ENCODE measurements at places on chromosomes 16 and 17.

DNA sequence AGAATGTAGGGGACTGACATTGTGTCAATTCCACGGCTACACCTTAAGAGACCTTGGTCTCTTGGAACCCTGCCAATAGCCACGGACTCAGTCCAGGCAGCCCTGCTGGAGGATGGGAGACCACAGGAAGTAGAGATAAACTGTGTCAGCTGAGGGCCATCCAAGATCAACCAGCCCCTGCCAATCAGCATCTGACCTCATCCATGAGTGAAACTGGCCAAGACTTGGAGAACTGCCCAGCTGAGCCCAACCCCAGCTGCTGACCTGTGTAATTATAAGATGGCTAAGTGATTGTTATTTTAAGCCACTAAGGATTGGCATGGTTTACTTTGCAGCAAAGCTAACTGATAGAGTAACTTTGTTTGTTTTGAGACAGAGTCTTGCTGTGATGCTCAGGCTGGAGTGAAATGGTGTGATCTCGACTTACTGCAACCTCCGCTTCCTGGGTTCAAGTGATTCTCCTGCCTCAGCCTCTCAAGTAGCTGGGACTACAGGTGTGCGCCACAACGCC, 13.3 kb upstream of the YWHAE start:
- DNase-seq: no peak

GRCh38 chr17:69734656-69735055, 320.2 kb downstream of the MAP2K6 start:
- no peak for DNase-seq

- no peak for DNase-seq
Observed at GRCh38 chr17:1890758-1891450, 61.1 kb downstream of the RPA1 start.

- no peak for DNase-seq
Observed at GRCh38 chr16:19481296-19481695, 40.6 kb downstream of the GDE1 start.

DNA sequence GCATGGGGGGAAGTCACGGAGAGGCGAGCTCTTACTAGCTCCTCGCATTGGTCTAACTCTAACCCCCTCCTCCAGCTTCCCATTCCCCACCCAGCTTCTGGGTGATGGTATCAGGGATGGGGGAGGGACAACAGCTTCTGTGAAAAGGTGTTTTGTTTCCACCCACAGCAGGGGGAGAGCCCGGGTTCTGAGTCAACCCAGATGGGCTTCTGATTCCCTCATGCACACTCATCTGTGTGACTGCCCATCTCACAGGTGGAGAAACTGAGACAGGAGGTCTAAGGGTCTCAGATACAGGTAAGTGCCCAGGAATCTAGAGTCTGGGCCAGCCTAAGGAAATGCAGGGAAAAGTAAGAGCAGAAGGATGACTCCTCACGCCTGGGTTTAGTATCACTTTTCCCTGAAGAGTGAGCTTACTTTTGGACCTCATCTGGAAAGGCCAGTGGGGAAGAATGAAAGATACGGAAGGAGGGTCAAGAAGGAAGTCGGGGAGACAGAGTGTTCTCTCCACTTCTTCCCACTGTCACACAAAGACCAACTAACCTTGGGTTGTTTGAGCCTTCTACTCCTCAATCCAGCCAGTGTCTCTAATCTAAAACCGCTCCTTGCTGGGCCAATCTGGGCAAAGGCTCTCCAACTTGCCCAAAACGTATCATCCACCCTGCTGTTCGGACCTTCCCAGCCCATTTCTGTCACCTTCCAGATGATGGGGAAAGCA, 3.1 kb upstream of the TLCD2 start:
- no peak for DNase-seq

- no peak for DNase-seq
Observed at GRCh38 chr17:5584383-5585286, at the start of gene NLRP1. TSS of gene NLRP1 (minus strand) at chr17:5584509. CDS start at chr17:5583957, 552 bp downstream.

GRCh38 chr17:63481488-63481870, 4.6 kb downstream of the ACE start:
- no peak for DNase-seq

DNA sequence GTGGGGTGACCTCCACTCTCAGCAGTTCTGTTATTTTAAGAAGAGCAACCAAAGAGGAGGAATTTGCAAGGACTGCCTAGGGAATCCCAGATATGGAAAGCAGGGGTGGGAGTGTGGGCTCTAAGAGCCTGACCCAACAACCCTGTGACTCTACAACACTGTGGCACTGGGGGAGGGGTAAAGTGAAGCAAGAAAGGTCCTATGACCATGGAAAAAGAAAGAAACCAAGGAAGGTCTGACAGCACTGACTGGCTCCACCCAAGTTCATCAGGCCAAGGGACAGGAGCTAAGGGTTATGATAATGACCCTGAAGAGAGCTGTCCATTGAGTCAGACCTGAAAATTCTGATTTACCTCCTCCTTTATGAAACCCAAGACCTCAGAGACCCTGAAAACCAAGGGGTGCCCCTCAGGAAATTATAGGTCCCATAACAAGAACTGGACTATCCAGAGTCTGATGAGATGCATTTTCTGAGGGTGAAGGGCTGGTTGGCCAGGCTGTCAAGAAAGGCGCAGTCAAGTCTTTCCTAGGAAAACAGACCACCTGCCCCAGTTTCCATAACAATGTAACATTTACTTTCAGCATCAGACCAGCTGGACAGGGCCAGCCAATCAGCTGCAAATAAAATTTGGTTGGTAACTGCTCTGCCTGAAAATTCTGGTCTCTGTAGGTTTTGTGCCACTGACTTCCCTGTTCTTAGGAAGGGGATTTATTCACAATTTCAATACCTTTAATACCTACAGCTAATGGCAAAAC, 53.8 kb upstream of the MTMR4 start:
- DNase-seq: no peak

- DNase-seq: no peak
Observed at GRCh38 chr17:72362376-72363088, 241.7 kb downstream of the SOX9 start.

DNA sequence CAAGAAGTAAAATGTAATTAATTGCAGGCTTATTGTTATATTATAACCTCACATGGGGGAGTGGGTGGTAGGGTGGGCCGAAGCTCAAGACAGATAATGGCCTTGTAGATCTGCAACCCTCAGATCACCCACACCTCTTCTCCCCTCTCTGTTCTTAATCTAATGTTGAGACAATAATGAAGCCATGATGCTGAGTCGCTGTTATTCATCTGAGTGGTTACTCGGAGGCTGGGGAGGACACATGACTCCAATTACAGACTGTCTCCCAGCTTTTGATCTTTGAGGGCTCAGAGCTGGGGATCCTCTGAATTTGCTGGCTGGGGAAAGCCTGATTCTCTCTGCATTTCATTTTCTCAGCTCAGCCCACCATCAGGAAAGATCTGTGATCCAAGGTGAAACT, 275.3 kb downstream of the SHISA9 start:
- DNase-seq: no peak

Data from HuH-7.5 (cell line).